ENCODE measurements at places on chromosomes 5 and 9.

DNA sequence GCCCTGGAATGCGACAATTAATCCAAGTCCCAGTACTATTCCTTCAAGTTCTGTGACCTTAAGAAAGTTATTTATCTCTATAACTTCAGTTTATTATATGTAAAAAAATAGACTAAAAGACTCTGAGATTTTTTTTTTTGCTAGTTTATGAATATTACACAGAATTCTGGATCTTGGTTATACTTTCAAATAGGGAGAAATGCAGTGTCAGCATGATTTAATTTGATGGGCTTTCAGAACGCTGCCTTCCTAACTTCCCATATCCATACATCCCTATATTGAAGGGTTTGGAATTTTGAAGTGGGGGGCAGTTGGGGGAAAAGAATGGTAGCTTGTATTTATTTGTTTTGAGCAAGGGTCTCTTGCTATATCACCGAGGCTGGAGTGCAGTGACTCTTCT lies 98.4 kb upstream of the MEGF10 start:
- DNase-seq = no peak

DNA sequence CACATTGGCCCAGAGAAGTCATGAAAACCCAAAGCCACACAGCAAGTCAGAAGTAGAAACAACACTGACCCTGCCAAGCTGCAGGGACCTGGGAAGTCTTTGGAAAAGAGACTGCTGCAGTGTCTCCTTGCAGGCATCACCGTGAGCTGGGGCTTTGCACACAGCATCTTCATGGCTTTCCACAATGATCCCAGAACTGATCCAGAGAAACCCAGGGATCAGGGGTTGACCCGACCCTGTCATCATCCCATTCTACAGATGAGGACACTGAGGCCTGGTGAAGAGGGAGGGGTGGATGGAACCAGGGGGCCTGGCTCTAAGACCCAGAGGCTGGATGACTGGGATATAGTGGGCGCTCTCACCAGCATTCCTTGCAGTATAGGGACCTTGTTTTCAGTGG lies 4.3 kb upstream of the FAM78A start:
- DNase-seq = no peak

DNA sequence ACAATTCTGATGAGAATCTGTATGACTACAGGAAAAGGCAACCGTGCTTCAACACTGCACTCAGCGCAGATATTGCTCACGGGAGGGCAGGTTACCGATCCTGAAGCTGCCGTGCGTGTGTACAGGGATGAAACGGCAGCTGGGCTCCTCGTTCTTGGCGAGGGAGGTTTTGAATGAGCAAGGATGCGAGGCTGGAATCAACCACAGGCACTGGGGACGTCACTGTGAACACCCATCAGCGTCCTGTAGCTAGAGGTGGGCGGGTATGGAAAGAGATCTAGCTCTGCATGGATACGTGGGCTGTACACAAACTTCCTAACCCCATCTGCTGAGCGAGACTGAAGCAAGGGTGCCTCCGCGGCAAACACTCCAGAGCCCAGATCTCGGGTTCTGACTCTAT lies 84.3 kb upstream of the COL5A1 start:
- no peak for DNase-seq

DNA sequence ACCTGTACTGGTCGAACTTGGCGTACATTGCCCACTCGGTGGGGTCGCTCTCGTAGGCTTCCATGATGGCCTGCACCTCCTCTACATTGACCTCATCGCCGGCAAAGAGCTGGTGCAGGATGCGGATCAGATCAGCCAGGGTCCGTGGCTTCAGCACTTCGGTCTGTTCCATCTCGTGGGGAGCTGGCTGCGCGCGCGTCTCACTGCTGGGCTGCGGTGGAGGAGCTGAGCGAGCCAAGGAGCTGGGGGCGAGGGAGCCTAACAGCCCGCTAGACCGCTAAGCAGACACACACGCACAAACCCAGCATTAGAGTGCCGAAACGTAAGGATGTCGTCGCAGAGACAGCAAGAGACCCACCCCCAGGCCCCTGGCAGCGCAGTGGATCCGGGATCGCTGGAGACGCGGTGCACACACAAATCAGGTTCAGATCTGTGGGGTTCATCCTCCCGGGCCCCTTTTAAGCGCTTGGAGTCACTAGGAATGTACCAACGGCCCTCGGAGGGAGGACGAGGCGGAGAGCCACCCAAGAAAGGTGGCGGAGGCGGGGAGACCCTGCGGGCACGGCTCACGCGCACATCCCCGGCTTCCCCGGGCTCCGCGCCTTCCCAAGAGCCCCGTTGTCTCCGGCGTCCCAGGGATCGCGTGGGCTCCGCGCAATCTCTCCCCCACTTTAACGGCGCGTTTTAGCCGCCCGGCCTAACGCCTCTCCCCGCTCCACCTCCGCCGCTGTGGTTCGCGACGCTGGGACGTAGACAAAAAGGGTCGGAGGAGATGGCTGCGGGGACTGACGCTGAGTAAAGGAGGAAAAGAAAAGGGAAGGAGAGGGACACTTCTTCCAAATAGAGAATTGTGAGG lies at the start of gene CDO1:
CDO1 (minus strand) TSS at position 434 of the 856 bp plus-strand sequence; CDS start at position 172, 262 bp downstream.
- DNase-seq = no peak

DNA sequence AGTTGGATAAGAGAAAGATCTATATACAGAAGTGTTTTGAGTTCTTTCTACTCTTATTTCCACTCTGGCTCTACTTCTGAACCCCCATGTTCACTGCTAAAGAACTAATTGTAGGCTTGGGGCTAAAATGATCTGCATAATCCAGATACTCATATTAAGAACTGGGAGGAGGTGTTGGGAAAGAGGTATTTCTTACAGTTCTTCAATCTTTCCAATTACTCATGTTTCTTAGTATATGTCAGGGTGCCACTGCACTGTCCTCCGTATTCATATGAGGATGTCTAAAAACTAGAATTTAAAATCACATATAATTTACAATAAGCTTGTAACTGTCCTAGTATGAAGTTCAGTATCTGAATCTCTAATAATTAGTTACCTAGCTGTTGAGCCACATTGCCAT lies 12.7 kb downstream of the NIPBL start:
- DNase-seq = no peak

DNA sequence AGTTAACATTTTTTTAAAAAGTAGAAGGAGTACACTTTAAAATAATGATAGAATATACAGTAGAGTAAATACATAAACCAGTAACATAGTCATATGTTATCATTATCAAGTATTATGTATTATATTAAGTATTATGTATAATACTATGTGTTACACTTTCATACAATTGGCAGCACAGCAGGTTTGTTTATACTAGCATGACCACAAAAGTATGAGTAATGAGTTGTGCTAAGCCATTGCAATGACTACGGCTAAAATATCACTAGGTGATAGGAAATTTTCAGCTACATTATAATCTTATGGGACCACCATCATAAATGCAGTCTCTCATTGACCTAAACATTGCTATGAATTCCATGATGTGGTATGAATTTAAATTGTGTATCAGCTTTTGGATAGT lies 506.0 kb downstream of the HTR1A start:
- no peak for DNase-seq

DNA sequence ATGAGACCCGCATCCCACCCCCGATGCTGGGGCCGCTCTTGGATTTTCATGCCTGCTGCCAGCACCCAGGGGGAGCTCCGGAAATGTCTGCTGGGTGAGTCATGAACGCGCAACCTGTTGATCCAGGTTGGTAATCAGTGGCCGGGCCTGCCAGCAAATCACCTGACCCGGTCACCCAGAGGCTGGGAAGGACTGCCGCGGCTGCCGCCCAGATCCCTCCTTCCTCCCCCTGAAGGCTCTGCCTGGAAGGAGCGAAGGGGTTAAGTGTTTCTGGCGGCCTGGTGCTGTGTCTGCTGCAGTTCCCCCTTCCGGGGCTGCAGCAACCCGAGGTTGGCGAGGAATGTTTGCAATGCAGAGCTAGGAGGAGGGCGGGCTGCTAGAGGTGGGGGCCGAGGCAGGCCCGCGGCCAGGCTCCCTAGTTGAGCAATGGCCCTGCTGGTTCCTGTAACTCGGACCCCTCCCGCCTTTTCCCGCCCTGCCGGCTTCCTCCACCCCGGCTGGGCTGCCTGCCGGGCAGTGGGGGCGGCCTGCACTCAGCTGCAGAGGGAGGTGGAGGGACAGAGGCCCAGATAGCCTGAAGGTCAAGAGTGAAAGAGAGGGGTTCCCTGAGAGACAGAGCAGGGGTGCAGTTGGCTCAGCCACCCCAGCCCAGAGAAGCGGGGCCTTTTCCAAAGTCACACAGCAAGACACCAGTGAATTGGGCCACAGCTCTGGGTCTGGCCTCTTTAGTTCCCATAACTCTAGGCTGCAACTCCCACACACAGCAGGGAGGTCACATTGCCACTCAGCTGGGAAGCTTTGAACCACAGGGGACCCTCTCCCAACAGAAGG lies 156.3 kb upstream of the IER5L start:
- DNase-seq = peak; percentile 94

DNA sequence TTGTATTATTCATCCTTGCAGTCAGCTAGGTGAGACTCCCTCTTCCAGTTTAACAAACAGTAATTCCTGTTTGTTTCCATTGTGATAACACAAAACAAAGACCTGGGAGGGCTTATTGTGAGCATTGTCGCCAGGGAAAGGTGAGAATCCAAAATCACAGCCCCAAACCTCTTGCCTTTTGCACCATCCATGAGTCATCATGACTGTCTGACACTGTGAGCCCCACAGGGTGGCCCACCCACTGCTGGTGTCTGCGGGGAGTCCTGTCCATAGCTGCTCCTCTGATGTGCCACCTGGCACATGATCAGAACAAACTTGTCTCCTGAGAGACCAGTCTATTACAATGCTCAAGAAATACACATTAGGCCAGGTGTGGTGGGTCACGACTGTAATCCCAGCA lies 33.7 kb upstream of the S1PR3 start:
- no peak for DNase-seq

DNA sequence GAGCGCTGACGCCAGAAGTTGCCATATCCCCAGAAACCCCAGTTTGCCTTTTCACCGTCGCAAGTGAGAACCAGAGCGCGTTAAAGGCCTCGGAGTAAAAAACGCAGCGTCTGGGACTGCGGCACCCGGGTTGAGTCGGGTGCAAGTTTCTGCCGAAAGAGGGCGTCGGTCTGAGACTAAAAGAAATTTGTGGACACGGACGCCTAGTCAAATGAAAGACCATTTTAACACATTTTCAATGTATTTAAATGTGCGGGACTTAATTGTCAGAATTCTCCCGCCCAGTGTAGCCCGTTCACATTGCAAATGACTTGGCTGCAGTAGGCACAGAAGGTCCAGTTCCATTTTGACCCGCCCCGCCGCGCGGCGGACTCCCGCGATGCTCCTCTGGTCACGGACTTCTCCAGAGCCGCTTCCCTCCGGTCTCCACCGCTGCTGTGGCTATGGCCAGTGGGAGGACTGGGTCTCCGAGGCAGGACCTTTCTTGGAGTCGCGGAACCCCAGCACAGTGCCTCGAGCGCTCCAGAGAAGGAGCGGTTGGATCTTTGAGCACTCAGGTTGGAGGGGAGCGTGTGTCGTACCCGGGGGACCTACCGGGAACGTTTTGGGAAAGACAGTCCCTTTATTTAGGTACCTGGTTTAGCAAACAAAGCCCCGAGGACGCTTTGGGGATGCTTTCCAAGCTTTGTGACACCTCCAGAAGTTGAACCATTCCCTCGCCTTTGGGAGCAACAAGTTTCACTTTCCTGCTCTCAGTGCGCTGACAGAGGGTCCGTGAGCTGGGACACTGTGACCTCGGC lies 1.2 kb upstream of the NPR3 start:
- DNase-seq = peak; percentile 12

DNA sequence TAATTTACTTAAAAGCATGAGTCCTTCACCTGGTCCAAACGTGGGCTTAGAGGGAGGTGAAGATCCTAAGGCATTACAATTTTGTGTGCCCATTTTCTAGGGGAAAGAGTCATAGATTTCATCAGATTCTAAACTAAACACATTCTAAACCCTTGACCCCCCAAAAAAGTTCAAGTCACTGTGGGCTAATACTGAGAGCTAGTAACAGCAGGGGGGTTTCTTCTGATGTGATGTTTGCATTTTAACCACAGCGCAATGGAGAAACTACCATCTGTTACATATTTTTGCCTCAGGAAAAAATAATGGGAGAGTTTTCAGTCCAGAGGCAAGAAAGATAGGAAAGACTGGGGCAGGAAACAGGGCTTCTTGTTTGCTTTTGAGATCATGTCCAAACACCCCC lies 110.8 kb upstream of the SLC1A3 start:
- no peak for DNase-seq

DNA sequence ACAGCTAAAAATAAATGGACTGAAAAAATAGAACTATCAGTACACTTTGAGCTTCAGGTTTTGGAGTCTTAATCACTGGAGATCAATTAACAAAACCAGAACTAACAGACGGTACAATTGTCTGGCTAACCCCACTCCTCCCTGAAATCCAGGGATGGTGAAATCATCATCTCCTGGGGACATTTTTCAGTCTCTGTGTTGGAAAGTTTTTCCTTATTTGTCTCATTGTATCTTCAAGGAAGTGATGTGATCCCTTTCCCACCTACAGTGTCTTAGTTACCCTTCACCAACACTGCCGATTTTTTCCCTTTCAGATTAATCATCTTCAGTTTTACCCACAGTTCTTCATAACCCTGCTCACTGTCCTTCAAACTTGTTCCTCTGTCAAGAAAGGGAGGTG lies 81.9 kb downstream of the MAP1B start:
- DNase-seq = no peak

- peak; percentile 57 for DNase-seq
Measured at GRCh38 chr5:56534102-56534829, 281.1 kb upstream of the MAP3K1 start.

DNA sequence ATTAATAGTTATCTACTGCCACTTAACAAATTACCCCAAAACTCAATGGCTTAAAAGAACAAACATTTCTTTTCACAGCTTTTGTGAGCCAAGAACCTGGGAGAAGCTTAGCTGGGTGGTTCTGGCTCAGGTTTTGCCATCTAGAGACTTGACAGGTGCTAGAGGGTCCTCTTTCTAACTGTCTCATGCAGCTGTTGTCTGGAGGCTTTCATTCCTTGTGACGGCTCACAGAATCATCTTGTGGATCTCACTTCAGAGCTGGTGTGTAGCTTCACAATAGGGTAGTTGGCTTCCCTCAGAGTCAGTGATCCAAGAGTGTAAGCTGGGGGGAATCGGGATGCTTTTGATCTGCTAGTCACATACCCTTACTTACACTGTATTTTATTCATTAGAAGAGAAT lies 81.2 kb upstream of the APC start:
- DNase-seq = no peak

DNA sequence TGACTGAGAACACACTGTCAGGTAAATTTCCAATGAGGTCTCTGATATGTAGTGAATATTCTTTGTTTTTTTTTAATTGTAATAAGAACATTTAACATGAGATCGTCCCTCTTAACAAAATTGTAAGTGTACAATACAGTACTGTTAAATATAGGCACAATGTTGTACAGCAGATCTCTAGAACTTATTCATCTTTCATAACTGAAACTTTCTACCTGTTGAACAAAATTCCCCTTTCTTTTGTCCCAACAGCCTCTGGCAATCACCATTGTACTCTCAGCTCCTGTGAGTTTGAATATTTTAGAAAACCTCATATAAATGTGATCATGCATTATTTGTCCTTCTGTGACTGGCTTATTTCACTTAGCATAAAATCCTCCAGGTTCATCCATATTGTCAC lies 10.6 kb upstream of the PRLR start:
- no peak for DNase-seq
